Urinary bladder (tissue), 4 donors: ENCODE measurements at places on chromosomes 6 and 20. TPM values are rescaled to one million over a fixed set of nuclear protein-coding genes. Genes with fewer than 3 reads are reported as not detected.

Gene LY6G6F
- not detected for polyA plus RNA-seq

Gene BHLHE23
- polyA plus RNA-seq: not detected

Gene TENT5A
- 18.8 TPM for polyA plus RNA-seq

- DNase-seq: no peak
Measured at GRCh38 chr20:37593710-37594109, 66.0 kb upstream of the BLCAP start.

GRCh38 chr6:33154349-33154748 lies 37.9 kb downstream of the COL11A2 start:
- no peak for DNase-seq

- DNase-seq: no peak
Measured at GRCh38 chr6:39074486-39074885, 25.9 kb downstream of the GLP1R start.
